Vein endothelial cell (primary cell): ENCODE measurements at places on chromosomes 13 and 19. TPM values are rescaled to one million over a fixed set of nuclear protein-coding genes. Genes with fewer than 3 reads are reported as not detected.

Gene TBXA2R
- total RNA-seq, result 1.7 and 2.0 TPM in 2 replicates

Gene CRX
- total RNA-seq, result not detected in 2 replicates

Gene STAP2
- 18.5 and 37.6 TPM in 2 replicates for total RNA-seq

Gene BST2
- 0.19 and 0.65 TPM in 2 replicates for total RNA-seq

Gene CYP2A7
- total RNA-seq, result not detected in 2 replicates

Gene NCAN
- total RNA-seq, result not detected in 2 replicates

Gene URI1
- 38.9 and 44.8 TPM in 2 replicates for total RNA-seq

Gene ZNF610
- total RNA-seq, result 2.9 and 3.3 TPM in 2 replicates

Gene VSIG10L
- 0.19 and 0.33 TPM in 2 replicates for total RNA-seq

Gene ELSPBP1
- total RNA-seq, result not detected in 2 replicates

Gene KLK1
- not detected in 2 replicates for total RNA-seq

Gene HCN2
- 1.2 and 1.6 TPM in 2 replicates for total RNA-seq

Gene GJB2
- total RNA-seq, result not detected in 2 replicates

Gene LILRA1
- total RNA-seq, result not detected in 2 replicates

Gene SYNGR4
- not detected in 2 replicates for total RNA-seq

Gene CBY2
- not detected in 2 replicates for total RNA-seq

Gene SIGLEC9
- not detected in 2 replicates for total RNA-seq

Gene ZNF558
- total RNA-seq, result 2.0 and 5.4 TPM in 2 replicates

Gene CCDC194
- total RNA-seq, result not detected in 2 replicates
